ENCODE measurements at places on chromosomes 3 and 15.

DNA sequence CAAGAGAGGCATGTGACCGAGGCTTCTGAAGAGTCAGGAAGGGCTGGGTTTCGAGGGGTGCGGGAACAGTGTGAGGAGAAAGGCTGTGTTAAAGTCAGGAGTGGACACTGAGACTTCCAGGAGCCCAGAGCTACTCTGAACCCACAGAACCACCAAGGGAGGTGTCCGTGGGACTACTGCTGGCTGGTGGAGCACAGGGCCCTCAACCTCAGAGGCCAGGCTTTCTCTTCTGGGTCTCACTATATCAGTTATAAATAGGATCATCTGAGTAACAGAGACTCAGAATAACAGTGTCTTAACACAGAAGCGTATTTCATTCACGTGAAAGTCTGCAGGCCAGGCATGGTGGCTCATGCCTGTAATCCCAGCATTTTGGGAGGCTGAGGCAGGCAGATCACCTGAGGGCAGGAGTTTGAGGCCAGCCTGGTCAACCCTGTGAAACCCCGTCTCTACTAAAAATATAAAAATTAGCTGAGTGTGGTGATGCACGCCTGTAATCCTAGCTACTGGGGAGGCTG lies 113.6 kb downstream of the TMEM266 start:
- DNase-seq: no peak

GRCh38 chr3:186909078-186909853 lies 21.1 kb upstream of the ST6GAL1 start:
- DNase-seq: peak; percentile 90

DNA sequence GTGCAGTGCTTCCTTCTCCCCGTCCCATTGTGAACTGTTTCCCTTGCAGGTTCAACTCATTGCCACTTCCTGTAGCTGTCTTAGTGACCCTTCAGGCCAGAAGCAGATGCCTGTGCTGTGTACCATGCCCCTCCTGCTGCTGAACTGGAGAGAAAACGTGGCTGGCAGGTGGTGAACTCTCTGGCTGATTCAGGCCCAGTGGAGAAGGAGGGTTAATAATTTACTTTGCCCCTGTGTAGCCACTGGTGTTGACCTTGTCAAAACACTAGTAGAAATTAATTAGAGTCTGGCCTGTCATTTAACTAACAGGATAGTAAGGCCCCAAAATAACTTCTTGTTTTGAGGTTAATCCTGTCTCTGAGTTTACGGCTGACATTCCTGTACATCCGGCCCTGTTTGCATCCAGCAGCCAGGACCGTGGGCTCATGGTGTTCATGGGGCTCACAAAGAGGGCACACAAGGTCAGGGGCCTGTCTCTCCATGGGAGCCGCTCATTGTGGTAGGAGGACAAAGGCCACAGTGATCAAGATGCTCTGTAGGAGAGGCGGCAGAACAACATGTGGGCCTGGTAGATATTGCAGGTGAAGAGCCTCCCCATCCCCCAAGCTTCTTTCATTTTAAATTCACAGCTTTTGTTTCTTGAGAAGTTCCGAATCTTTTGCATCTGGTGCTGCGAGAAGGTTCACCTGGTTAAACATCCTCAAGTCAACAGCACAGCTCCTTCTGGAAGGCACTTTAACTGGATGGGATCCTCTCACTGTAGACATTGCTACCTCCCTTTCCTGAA lies 101.6 kb downstream of the CGNL1 start:
- DNase-seq: no peak

- DNase-seq: no peak
Observed at GRCh38 chr15:100633763-100634075, 31.3 kb downstream of the ASB7 start.

- DNase-seq: no peak
Observed at GRCh38 chr3:72953325-72953956, 43.2 kb upstream of the PPP4R2 start.

- DNase-seq: no peak
Observed at GRCh38 chr3:150222691-150223489, 185.2 kb upstream of the TSC22D2 start.
